Suprapubic skin (tissue), 4 donors: ENCODE measurements at places on chromosomes 12 and 14. TPM values are rescaled to one million over a fixed set of nuclear protein-coding genes. Genes with fewer than 3 reads are reported as not detected.

DNA sequence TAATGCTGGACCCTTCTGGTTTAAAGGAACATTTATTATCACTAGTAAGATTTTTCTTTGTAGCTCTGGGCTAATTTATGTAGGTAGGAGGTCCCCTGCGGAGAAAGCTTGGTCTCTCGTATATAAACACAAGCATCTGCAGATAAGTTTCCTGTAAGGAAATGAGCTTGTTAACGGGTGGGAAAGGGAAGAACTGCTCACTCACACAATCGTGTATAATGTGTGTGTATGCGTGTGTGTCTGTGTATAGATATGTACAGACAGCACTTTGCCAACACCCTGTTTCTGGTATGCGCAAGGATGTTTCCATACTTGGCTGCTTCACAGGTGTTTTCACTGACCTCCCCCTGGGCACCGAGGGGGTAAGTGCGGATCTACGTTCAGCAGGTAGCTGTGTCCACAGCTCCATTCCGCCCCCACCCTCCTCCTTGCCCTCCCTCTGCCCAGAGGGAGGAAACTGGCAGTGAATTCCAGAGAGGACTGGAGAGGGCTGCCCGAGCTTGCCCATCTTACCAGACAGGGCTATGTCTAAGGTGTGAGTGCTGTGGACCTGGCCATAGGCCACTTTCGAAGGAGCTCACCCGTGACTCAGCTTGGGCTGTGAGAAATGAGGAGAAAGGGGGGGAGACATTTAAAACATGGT, 65.2 kb downstream of the NINJ2 start:
- no peak for DNase-seq

- DNase-seq, result no peak
Observed at GRCh38 chr12:7295529-7295928, 8.3 kb upstream of the ACSM4 start.

The FAM181A gene
- total RNA-seq, result not detected

The TBPL2 gene
- total RNA-seq, result not detected
